ENCODE measurements at places on chromosomes 5 and 9.

DNA sequence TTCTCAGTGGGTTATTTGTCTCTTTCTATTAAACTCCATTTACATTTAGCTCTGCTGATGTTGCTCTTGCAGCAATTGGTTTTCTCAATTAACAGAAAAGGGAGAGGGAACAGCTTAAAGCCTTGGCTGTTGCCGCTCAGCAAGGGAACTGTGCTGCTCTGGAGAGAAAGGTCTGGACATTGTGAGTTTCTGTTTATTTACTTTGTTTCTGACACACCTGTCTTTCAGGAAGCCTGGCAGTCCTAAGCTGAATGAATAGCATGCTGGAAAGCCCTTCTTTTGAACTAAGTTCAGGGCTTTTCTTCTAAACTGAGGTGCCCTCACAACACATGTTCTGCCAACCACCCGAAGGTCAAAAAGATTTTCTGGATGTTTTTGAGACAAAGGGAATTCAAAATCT lies 491.9 kb downstream of the PDE4D start:
- DNase-seq = no peak

- DNase-seq = no peak
Observed at GRCh38 chr5:88662846-88663245, 220.1 kb downstream of the MEF2C start.

- DNase-seq = no peak
Observed at GRCh38 chr9:101117161-101117560, 88.6 kb downstream of the PLPPR1 start.

DNA sequence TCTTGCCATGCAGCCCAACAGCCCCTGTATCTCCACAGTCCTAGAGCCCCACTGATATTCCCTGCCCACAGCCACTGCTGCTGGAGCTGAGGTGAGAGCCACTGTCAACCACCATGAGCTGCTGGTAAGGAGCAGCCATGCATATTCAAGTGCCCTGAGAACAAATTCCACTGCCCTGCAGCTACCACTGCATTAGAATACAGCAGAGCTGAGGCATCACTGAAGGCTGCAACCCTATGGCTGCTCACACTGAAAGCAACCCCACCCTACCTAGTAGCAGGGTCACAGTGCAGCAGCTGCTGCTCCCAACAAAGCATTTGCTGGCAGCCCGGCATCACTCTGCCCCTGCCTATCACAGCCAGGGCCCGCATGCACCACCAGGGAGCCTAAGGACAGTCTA lies 68.6 kb downstream of the SKIC3 start:
- DNase-seq = no peak

GRCh38 chr5:62342476-62342837 lies 36.5 kb downstream of the KIF2A start:
- DNase-seq = no peak

DNA sequence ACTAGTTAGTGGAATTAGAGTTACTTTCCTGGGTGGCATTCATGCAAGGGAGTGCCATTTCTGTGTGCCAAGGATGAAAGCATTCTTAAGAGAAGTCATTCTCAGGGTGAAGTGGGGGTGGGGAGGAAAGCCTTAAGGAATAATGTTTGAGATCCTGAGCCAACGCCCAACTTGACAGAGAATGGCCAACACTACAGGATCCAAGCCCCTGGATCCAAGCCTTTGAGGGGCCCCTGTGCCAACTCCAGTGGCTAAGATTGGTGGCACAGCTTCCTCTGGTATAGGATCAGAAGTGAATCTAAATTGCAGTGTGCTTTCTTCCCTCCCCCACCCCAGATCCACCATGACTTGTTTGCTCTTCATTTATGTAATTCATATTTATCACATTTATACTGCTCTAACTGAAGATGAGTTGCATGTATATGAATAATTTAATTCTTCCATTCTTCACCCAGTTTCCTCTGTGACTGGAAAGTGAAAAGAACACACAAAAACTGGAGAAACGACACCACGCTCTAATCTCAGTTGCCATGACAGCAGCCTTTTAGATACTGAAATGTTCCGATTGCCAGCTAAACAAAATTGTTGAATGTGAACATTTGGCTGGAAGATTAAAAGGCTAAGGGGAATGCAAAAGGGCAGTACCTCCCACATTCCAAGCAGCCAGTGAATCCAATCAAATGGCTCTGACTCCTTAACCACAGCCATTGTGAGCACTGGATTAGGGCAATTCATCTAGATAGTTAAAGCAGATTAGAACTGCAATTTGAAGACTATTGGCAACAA lies 4.5 kb downstream of the ZNF608 start:
- DNase-seq = no peak

GRCh38 chr9:16627521-16627920 lies 242.9 kb downstream of the BNC2 start:
- DNase-seq = no peak

GRCh38 chr9:114591849-114592248 lies 4.3 kb downstream of the ATP6V1G1 start:
- DNase-seq = no peak

- peak; percentile 43 for DNase-seq
Observed at GRCh38 chr9:134099123-134099761, 31.4 kb upstream of the BRD3 start.

DNA sequence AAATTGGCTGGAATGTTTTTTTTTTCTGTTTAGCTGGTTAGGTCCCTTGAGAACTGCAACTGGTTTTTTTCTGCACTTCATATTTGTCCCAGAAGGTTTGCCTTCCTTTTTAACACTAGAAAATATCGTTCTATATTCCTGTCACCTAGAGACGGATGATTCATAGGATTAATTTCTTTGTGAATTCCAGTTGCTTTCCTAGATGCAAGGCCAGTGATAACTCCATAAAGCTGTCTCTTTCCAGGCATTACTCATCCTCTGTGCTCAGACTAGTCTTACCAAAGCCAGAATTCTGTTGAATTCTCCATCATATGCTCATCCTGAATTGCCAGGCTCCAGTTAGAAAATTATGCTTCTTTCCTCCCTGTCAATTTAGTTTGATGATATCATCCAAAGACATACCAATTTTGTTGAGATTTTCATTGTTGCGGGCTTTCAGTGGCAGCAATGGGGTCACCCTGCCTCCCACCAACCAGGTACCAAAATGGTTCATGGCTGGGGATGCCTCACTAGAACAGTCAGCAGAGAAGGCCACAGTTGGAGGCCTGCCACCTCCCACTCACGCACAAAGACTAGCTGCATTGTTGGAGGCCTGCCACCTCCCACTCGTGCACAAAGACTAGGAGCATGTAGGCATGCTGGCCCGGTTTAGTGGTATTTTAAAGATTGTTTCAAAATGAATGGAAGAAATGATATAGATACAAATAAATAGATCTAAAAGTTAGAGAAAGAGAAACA lies 8.5 kb downstream of the BAAT start:
- DNase-seq = no peak

DNA sequence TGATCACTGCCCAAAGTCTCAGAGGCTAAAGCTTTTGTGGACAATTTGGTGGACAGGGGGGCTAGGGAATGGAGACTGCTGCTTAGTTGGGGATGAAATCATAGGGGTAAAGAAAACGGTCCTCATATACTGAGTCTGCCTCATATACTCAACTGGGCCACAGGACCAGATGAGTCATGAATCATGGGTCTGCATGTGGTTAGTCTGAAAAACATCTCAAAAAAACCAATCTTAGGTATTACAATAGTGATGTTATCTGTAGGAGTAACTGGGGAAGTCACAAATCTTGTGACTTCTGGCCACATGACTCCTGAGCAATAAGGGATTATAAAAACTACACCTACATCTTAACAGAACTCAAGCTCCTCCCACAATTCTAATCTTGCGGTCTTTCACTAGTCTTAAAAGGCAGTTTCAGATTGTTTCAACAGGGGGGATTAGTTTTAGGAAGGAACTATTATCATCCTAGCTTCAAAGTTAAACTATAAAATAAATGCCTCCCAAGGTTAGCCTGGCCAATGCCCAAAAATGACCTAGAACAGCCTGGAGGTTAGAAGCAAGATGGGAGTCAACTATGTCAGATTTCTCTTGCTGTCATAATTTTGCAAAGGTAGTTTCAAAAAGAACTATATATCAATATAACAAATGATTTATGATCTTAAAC lies 17.5 kb downstream of the TMEM161B start:
- DNase-seq = peak; percentile 31

Data from CD4-positive, alpha-beta T cell treated with Interleukin-6 at 100 ng/mL for 8 hours (primary cell).